Fibroblast of villous mesenchyme (primary cell): ENCODE measurements at places on chromosomes 7 and 10. TPM values are rescaled to one million over a fixed set of nuclear protein-coding genes. Genes with fewer than 3 reads are reported as not detected.

- peak; percentile 51 for DNase-seq
Measured at GRCh38 chr10:110893559-110894179, 21.9 kb downstream of the PDCD4 start.

- peak; percentile 98 for DNase-seq
Measured at GRCh38 chr7:134778941-134779740, at the start of gene CALD1. TSS of gene CALD1 (plus strand) at chr7:134779634. CDS start at chr7:134867734, 88,100 bp downstream.

DNA sequence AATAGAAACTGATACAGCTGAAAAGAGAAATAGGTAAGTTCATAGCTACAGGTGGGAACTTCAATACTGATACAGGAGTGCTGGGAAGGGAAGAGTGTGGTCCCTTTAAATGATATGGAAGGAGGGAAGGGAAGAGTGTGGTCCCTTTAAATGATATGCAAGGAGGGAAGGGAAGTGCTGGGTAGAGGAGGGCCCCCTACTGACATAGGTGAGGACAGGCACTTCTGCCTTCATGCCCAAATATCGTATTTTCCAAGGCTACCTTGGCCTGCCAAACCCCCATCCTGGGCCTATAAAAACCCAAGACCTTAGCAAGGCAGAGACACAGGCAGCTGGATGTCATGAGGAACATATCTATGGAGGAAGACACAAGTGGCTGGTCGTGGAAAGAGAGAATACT lies 92.3 kb downstream of the MAGI2 start:
- no peak for DNase-seq

DNA sequence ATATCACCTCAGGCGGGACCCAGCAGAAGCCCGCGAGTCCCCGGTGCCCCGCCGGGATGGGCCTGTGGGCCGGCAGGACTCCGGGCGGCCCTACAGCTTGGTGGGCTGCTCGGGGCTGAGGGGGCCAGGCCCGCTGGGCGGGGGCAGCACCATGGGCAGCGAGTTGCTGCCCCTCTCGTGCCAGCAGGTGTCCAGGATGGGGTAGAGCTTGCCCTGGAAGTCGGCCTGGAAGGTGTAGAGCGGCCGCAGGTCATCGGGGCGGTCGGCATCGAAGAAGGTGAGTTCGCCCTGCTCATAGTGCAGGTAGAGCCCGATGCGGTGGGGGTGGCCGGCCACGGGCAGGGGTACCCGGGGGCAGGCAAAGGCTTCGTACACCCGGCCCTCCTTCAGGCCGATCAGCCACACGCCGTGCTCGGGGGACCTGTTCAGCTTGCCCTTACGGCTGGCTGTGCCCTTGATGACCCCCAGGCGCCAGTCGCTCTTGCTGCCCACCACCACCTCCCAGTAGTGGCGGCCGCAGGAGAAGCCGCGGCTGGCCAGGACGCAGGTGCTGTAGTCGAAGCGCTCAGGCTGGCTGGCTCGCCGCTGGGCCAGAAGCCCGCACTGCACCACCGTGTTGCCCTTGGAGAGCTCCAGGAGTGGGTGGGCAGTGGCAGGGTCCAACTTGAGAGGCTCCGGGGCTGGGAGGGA lies 4.3 kb upstream of the NSUN5 start:
- DNase-seq, result no peak

GRCh38 chr7:93092757-93093370 lies 24.9 kb downstream of the SAMD9 start:
- DNase-seq, result peak; percentile 66

- DNase-seq, result peak; percentile 62
Measured at GRCh38 chr7:152312316-152312715, 123.5 kb downstream of the KMT2C start.

DNA sequence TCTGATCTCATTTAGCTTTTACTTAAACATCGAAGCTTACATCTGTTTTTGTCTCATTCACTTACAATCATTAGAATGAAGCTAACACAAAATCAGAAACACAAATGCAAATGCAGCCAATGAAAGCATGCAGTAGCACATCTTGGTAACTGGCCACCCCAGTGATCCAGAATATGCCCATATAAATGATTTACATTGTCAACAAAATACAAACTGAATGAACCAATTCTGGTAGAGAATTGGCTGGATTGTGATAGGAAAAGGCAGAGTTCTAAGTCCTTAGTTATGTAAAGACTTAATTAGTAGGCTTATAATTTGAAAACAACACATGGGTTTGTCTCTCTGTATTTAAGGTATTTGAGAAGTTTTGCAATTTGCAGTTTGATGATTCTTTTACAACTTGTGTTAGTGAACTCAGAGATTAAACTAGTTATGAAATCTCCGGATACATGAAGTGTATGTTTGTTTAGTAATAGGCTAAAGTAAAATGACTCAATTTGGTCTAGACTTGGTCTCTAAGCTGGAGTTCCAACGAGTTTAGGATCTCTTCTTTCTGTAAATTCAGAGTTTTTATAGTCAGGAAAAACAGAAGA lies 21.2 kb downstream of the TECTB start:
- peak; percentile 73 for DNase-seq

- DNase-seq, result no peak
Measured at GRCh38 chr10:12529976-12530375, 180.6 kb downstream of the CAMK1D start.

PTF1A gene
- not detected in 2 replicates for total RNA-seq

PRKAR2B gene
- total RNA-seq, result 3.9 and 7.1 TPM in 2 replicates

RAPGEF5 gene
- total RNA-seq, result 0.64 and 0.86 TPM in 2 replicates

CHST3 gene
- total RNA-seq, result 37.4 and 58.3 TPM in 2 replicates

MRC1 gene
- total RNA-seq, result under 0.01 TPM in 1 of 2 replicates, not detected in the other

PDK4 gene
- under 0.01 TPM in 2 replicates for total RNA-seq
